Activated T-cell treated with anti-CD3 and anti-CD28 coated beads for 24 hours (primary cell): ENCODE measurements at places on chromosomes 12 and 14.

- DNase-seq: no peak
Observed at GRCh38 chr12:15581006-15581405, 208.2 kb downstream of the EPS8 start.

- DNase-seq: no peak
Observed at GRCh38 chr12:67362526-67362925, 93.4 kb downstream of the CAND1 start.

- DNase-seq: peak; percentile 1
Observed at GRCh38 chr12:21169878-21170472, 39.0 kb downstream of the SLCO1B1 start.

DNA sequence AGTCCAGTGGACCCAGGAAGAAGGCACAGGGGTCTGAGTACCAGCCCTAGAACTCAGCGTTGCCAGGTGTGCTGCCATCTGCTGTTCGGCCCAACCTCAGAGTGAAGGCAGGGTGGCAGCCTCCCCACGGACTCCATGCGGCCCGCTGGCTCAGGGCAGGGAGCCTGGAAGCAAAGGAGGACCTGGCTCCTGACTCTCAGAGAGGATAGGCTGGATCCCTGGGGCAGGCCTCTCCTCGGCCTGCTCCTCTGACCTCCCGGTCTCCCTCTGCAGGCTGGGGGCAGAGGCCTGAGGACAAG lies 10.1 kb downstream of the MCRS1 start:
- DNase-seq: no peak

- DNase-seq: no peak
Observed at GRCh38 chr12:31267966-31268365, 58.0 kb downstream of the SINHCAF start.

- DNase-seq: peak; percentile 40
Observed at GRCh38 chr14:105203057-105203531, 22.0 kb upstream of the NUDT14 start.

- DNase-seq: no peak
Observed at GRCh38 chr12:98821866-98822265, 176.8 kb downstream of the APAF1 start.

GRCh38 chr12:70772836-70773235 lies 135.6 kb upstream of the PTPRB start:
- DNase-seq: no peak

DNA sequence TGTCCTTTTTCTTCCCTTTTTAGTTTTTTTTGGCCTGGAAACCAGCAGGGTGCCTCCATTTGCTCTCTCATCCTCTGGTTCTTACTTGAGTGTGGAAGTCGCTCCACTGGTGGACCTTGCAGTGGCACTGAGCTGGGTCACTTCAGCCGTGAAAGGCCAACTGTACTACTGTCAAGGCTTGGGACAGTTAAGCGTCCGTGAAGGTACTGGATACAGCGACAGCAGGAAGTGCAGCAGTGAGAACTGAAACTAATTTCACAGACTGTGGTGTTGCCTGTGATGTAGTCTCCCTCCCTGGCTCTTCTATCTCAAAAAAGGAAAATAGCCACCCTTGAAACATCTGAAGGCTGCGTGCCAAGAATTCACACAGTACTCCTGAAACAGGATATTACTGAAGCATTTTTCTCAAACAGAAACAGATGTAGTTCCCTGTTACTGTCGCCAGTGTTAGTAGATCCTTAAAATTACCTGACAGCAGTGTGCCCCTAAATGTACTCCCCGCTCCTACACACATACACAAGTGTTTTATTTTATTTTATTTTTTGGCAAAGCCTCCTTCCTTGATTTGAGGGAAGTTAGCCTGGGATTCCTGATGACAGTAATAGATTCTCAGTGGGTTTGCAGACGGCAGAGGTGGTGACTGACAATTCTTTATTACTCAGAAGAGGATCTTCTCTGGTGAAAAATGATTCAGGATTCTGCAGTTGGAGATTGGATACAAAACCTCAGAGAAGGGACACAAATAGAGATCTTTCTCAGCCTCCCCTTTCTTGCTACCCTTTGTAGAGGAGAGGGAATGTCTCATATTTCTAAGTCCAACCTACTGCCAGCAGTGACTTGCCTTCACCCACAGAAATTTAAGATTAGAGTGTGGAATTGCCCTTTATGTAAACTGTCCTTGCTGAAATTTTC lies 4.4 kb downstream of the SUSD6 start:
- no peak for DNase-seq

DNA sequence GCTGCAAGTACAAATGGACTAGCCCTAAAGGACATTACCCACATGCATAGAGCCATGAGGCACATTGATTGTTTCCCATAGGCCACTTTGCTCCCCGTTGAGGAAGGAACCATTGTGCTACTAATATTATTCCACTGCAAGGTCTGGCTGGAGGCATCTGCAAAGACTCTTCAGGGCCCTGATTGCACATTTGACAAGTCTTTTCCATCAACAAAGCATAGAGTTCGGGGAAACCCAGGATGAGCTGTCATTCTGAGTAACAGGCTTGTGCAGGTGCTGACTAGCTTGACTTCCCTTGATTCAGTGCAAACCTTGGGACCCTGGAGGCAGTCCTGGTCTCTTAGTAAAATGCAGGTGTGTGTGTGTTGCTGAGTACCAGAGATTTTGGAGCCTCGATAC lies 73.8 kb downstream of the SUSD6 start:
- peak; percentile 75 for DNase-seq

- no peak for DNase-seq
Observed at GRCh38 chr12:70364695-70365397, 1.2 kb upstream of the KCNMB4 start.

GRCh38 chr14:61290701-61291100 lies 9.6 kb upstream of the TMEM30B start:
- DNase-seq: no peak

DNA sequence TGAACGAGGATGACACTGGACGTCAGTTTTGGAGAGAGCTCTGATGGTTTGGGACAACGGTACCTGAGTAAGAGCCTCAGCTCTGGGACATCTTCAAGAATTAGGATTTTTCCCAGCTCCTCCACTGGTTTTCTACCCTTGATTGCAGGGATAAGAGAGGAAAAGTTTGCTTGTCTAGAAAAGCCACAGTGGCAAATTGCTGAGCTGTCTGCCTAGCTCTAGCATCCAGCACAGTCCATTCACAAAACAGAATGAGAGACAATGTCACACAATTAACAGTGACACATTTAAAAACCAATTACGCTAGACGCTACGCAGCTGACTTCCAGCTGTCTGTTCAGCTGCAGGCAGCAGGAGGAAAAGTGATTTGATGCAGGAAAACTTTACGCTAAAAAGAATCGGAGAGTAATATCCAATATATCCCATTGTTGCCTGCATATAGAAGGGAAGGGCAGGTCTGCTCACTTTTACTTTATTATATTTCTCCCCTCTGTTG lies 168.1 kb upstream of the PRICKLE1 start:
- DNase-seq: no peak

- no peak for DNase-seq
Observed at GRCh38 chr12:124498275-124499189, 68.9 kb downstream of the NCOR2 start.

DNA sequence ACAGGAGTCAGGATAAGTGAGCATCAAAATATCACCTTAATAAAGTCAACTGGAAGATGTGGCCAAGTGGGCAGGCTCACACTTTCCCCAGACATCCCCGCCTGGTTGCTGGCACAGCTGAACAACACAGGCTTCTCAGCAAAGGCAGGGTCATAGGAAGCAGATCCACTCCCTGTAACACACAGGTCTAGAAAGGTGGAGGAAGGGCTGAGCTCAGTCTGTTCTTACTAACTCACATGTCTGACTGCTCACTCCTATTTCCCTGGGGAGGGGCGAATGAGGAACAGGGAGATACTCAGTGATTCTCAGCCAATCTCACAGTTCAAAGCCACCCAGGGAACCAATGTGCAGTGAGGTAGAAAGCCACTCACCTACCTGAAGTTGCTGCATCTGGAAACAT lies 45.0 kb upstream of the AMN1 start:
- no peak for DNase-seq

GRCh38 chr14:99824776-99825175 lies 31.6 kb downstream of the EML1 start:
- no peak for DNase-seq

GRCh38 chr12:108633534-108634248 lies at the start of gene SELPLG:
TSS of gene SELPLG (minus strand) at chr12:108633894. CDS start at chr12:108624307, 9,587 bp downstream.
- DNase-seq: peak; percentile 74

- no peak for DNase-seq
Observed at GRCh38 chr12:14776236-14776961, 26.9 kb downstream of the WBP11 start.

DNA sequence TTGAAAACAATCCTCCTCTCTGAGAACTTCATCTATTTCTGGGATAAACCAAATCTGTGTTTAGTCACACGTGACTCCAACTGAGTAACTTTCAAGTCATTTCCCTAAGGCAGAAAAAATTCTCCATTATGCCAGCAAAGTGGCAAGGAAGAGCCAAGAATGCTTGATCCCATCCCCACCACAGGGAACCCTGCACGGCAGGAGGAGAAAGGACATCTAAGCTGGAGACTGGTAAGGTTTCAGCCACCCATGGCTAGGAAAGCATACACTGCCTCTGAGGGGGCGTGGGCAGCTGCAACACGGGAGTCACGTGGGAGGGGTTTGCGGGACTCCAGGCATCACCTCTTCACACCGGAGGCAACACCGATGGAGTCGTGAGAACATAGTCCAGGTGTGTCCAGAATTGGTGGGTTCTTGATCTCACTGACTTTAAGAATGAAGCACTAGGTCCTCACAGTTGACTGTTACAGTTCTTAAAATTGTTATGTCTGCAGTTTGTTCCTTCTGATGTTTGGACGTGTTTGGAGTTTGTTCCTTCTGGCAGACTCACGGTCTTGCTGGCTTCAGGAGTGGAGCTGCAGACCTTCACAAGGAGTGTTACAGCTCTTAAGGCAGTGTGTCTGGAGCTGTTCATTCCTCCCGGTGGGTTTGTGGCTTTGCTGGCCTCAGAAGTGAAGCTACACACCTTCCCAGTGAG lies 2.7 kb upstream of the SIVA1 start:
- no peak for DNase-seq

GRCh38 chr14:92734618-92735017 lies 13.8 kb downstream of the LGMN start:
- DNase-seq: no peak

DNA sequence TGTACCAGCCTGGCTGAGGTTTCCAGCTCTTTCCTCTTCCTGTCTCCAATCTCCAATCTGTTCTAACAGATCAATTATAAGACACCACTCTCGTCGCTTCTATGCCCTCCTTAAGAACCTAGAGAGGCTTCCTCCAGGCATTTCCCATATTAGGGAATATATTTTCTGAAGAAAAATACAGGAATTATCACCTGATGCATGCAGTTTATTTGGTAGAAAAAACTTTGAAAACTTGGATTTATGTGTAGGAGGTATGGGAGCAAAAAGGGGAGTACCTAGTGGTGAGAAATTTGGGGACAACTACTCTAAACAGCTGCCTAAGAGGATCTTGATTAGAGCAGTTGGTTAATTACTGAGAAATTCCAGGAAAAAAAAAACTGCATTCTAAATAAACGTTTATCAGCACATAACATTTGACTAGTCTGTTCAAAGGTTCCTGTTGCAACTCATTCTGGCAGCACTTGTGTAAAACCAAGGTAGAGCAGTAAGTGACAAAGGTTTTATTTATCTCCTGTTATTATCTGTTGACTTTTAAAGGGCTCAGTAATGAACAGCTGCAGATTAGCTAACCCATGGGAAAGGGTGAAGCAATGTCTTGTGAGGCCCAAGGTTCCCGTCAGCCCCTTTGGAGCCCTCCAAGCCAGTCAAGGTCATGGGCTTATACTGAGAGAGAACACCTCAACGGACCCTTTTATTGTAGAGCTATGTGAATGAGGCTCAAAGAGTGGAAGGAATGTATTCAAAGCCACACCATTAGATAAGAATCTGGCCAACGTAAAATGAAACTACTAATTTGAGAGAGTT lies 36.4 kb upstream of the NR1H4 start:
- DNase-seq: no peak

GRCh38 chr12:20476551-20476950 lies 108.2 kb downstream of the PDE3A start:
- no peak for DNase-seq

- DNase-seq: no peak
Observed at GRCh38 chr12:44015333-44015941, 179.6 kb downstream of the TMEM117 start.

GRCh38 chr14:73888460-73888725 lies 1.7 kb downstream of the ZNF410 start:
- DNase-seq: no peak

DNA sequence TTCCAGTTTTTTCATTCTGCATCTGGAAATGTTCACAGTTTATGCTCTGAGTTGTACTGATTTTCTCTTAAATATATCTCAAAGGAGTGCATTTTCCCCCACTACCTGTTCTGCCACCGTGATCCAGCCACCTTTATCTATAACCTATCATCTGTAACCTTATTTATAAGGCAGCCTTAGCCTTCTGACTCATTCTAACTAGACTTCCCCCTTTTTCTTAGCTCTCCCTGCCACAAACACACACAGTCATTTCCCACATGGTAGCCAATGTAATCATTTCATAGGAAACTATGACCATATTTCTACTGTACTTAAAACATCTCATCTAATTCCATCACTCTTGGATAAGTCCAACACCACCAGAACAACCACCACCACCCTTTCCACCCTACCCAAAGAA lies 10.8 kb upstream of the GYS2 start:
- no peak for DNase-seq

- DNase-seq: peak; percentile 26
Observed at GRCh38 chr12:45216230-45216982, 511 bp downstream of the ANO6 start.

- DNase-seq: no peak
Observed at GRCh38 chr14:34964977-34965764, 17.6 kb upstream of the SRP54 start.

DNA sequence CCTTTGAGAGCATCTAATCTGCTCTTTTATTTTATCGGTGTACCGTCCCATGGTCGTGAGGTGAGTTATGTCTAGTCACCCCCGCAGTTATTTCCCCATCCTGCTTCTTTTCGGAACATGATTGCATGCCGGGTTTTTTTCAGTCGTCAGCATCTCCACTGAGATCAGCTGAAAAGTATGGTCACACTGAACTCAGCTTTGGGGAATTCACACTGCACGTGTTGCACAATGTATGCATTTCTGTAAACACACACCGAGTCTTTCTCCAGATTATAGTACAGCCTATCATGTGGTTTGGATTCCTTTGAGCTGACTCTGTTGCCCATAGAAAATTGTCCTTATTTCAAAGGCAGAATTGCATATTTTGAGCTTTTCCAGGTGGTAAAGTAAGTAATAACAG lies 24.6 kb downstream of the PLXNC1 start:
- no peak for DNase-seq

DNA sequence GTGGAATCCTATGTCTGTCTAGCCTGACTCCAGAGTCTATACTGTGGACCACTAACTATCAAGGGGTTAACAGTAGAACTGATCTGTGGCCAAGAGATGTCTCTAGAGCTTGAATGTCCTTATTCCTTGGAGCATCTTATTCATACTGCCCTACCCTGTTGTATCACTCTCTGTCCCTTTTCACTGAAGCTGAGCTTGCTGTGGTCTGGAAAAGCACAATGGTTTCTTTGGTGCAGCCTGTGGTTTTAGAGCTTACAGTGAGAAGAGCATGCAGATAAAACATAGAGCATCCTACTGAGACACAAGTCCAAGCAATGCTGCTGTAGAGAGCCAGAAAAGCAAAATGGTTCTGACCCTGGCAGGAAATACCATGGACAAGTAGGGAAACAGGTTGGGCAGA lies 367.0 kb upstream of the ATP2B1 start:
- no peak for DNase-seq
